ENCODE measurements at places on chromosomes 1 and 21.

DNA sequence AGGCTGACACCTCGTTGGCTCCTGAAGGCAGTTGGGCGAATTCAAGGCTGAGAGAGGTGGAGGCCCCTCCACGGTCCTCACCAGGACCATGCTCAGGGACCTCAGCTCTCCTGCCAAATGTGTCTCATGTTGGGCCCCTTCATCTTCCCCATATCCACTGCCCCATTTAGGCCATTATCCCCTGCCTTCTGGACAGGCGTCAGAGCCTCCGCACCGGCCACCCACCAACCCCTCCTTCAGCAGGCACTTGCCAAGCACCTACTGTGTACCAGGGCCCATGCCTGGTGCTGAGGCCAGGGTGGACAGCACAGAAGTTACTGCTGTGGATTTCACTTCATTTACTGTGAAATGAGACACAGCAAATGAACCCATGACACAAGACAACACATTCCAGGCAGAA is 325.8 kb downstream of the MATN1 start:
- DNase-seq = no peak

DNA sequence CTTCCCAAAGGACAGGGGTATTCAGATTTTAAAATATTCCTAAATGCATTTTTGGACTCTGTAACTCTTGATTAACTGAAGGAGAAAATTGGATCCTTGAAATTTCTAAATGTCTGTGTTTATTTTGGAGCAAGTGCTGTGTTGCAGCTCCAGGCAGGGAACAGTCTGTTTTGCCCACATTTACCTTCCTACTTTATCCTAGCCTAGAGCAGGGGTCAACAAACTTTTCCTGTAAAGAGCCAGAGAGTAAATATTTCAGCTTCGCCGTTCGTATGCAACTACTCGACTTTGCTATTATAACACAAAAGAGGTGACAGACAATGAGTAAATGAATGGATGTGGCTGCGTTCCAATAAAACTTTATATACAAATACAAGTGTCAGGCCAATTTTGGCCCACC is 402.2 kb downstream of the GPATCH2 start:
- DNase-seq = no peak

- no peak for DNase-seq
Measured at GRCh38 chr1:9870572-9870971, 39.5 kb downstream of the CTNNBIP1 start.

GRCh38 chr1:171817511-171818265 is 23.6 kb upstream of the DNM3 start:
- peak; percentile 75 for DNase-seq

GRCh38 chr1:61077676-61078541 is 4.5 kb upstream of the NFIA start:
- DNase-seq = peak; percentile 100

GRCh38 chr21:44684483-44684882 is 2.5 kb upstream of the KRTAP12-1 start:
- no peak for DNase-seq

GRCh38 chr1:221663321-221663720 is 78.6 kb downstream of the DUSP10 start:
- no peak for DNase-seq

GRCh38 chr1:222736972-222737371 is at the start of gene FAM177B:
TSS of gene FAM177B (plus strand) at chr1:222737202. CDS start at chr1:222746546, 9,344 bp downstream.
- no peak for DNase-seq

DNA sequence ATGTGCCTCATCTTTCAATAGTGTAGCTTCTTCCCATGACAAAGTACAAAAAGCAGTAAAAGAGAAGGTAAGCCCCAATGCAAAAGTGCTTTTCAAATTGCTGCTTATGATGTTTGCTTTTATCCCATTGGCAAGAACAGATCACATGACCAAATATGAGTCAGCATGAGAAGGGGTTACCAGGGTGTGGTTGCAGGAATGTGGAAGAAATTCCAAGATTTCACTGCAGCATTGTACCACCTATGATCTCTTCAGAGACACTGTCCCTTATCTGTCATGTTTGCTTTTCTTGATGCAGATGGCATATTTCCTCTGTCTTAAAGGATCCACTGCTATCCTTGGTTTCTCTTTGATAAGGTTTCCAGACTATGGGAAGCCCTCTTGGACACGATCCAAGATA is 1006.9 kb upstream of the PRMT6 start:
- no peak for DNase-seq

GRCh38 chr1:225299624-225300023 is 128.2 kb downstream of the LBR start:
- no peak for DNase-seq

DNA sequence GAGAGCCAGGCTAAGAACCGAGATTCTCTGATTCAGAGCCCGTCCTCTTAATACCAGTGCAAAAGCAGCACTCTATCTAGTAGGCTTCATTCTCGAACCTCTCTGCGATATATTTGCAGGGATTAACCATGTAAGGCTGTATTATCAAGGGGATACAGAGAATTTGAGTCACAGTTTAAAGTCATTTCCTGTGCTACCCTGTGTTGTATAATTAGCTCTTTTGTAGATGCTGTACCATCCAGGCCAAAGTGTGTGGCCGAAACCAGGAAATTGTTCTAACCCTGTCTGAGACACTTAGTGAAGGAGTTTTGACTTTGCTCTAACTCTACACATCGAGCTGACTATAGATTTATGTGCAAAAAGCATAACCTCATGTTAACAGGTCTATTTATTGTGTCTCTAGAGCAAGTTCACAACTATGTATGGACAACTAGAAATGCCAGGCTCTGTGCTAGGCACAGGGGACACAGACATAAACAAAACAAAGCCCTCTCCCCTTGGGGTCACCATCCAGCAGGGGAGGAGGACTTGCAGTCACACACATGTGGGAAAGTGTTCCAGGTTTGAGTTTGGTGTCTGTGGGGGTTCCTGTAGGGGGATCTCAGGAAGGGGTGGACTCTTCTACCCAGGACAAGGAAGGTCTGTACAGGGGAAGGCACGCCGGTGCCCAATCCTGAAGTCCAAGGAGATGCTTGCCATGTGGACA is 182.2 kb downstream of the DHRS3 start:
- DNase-seq = peak; percentile 31

GRCh38 chr1:61301824-61302657 is 219.7 kb downstream of the NFIA start:
- no peak for DNase-seq

DNA sequence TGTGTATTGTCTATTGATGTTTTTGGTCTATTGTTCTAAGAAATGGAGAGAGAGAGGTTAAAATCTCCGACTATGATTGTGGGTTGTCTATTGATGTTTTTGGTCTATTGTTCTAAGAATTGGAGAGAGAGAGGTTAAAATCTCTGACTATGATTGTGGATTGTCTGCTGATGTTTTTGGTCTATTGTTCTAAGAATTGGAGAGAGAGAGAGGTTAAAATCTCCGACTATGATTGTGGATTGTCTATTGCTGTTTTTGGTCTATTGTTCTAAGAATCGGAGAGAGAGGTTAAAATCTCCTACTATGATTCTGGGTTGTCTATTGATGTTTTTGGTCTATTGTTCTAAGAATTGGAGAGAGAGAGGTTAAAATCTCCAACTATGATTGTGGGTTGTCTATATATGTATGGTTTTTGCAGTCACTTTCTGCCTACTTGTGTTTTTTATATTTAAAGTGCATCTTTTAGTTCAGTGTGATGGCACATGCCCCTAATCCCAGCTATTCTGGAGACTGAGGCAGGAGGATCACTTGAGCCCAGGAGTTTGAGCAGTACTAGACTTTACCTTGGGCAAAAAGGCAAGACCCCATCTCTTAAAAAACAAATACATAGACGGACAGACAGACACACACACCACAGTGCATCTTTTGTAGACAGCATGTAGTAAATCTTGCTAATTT is 16.2 kb downstream of the C1orf159 start:
- no peak for DNase-seq

- DNase-seq = no peak
Measured at GRCh38 chr1:241994171-241994570, 4.7 kb downstream of the MAP1LC3C start.

GRCh38 chr21:25054689-25055088 is 552.6 kb downstream of the MRPL39 start:
- no peak for DNase-seq

DNA sequence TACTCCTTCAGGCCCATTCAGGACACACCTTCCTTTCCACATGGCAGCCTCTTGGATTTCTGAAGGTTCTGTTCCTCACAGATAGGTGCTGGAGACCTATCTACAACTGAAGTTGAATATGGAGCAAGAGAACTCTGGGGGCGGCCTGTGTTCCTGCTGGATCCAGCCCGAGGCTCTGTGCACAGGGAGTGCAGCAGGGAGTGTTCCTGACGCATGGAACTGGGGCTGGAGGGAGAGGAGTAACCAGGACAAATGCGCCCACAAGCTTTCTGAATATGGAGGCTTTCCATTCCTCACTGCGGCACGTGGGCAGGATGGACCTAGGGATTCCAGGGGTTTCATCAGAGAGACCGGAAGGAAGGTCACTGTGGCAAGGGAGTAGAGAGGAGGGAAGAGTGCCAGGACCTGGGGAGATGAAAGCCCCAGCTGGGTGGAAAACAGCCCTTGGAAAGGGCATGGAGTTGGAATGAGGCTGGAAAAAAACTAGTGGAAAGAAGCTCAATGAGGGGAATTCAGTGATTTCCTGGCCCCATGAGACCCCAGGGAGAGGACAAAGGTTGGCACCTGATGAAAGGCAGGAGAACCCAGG is 12.5 kb downstream of the PM20D1 start:
- DNase-seq = no peak

GRCh38 chr21:46585191-46585953 is 19.5 kb downstream of the S100B start:
- peak; percentile 39 for DNase-seq

DNA sequence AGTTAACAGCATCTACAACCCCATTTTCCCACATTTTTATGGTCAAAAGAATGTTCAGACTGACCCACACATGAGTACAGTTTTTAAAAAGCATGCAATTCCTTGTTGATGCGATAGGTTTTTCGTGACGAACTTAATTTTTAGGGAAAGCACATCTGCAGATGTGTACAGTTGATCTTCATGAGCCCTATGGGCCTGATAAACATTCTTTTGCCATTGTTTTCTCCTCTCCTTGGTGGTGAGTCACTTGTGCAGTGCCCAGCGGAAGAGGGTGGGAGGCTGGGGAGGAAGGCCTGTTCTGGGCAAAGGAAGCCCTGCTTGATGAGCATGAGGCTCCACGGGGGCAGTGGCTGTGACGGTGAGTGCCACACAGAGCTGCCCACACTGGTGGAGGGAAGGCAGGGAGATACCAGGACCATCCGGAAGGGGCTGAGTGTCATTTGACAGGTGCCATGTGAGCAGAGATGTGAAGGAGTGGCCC is 5.3 kb downstream of the ARF1 start:
- DNase-seq = peak; percentile 64

GRCh38 chr1:86155807-86156565 is 586 bp downstream of the COL24A1 start:
- DNase-seq = peak; percentile 26

DNA sequence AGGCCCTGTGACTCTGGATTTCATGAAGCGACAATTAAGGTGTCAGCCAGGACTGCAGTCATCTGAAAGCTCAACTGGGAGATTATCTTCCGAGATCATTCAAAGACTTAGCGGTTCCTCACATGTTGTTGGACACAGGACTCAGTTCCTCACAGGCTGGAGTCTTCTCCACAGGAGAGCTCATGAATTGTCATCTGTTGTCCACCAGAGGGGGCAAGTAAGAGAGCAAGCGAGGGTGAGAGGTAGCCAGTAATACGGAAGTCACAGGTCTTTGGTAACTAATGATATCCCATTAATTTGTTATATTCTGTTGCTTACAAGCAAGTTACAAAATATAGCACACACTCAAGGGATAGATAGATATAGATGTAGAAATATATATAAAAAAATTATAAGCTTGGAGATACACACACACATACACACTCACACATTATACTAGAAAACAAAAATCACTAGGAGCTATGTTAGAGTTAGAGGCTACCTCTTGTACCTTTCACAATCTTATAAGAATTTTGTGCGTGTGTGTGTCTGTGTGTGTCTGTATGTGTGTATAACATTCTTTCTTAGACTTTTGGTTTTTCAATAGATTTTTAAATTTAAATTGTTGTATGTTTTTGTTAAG is 1695.3 kb downstream of the BRINP3 start:
- DNase-seq = peak; percentile 72

GRCh38 chr21:38314558-38314957 is 57.8 kb downstream of the KCNJ15 start:
- peak; percentile 52 for DNase-seq

GRCh38 chr1:154697710-154698109 is 89.7 kb upstream of the ADAR start:
- DNase-seq = no peak

DNA sequence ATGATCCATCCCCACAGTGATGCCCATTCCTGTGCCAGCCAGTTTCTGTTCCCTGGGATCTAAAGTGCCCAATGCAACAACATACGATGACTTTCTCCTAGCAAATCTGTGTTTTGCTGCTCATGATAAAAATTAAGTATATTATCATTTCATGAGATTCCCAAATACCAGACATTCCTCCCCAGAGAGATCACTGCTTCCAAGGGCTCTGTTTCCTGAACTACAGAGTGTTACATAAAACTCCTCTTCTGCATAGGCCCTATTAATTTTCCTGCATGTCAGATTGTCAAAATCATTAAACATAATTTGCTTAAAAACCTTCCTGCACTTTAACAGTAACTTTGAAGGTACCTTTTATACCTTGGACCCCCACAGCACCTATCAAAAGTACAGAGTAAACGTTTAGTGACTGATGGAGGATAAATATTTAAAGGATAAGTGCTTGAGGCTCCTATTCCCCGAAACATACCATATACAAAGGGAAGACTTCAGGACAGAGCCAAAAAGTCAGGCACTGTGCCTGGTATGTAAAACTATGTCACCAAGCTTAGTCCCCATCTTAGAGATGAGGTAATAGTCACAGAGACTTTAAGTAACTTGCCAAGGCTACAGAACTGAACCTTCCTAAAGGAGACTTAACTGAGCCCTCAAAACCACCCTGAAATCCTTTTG is 50.2 kb downstream of the SLC25A24 start:
- no peak for DNase-seq

- no peak for DNase-seq
Measured at GRCh38 chr1:220839474-220839873, 39.8 kb upstream of the HLX start.

GRCh38 chr1:196466654-196467053 is 141.6 kb downstream of the KCNT2 start:
- DNase-seq = no peak

DNA sequence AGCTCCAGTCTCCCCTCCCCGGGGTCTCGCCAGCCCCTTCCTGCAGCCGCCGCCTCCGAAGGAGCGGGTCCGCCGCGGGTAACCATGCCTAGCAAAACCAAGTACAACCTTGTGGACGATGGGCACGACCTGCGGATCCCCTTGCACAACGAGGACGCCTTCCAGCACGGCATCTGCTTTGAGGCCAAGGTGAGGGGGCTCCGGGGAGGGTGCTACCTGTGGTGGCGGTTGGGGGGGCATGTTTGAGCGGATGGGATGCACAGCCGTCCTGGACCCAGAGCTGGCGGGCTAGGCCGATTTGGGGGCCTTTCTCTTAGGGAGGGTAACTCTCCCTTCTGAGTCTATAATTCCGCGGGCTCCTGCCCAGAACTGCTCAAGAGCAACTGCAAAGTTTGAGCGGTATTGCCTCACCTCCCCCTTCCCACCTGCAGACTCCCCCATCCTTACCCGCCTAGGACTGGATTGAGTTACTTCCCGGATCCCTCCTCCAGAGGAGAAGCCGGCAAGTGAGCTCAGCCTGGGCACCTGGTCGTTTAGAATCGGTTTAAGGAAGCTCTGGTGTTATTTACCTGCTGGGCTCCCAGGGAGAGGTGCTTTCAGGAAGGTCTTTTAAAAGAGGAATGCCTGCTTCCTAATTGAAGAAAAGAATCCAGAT is 730 bp downstream of the NOS1AP start:
- peak; percentile 16 for DNase-seq

- peak; percentile 29 for DNase-seq
Measured at GRCh38 chr1:173663159-173663558, 6.5 kb downstream of the ANKRD45 start.

GRCh38 chr1:61434276-61434675 is 290.7 kb downstream of the TM2D1 start:
- no peak for DNase-seq
